ENCODE measurements at places on chromosomes 4 and X.

DNA sequence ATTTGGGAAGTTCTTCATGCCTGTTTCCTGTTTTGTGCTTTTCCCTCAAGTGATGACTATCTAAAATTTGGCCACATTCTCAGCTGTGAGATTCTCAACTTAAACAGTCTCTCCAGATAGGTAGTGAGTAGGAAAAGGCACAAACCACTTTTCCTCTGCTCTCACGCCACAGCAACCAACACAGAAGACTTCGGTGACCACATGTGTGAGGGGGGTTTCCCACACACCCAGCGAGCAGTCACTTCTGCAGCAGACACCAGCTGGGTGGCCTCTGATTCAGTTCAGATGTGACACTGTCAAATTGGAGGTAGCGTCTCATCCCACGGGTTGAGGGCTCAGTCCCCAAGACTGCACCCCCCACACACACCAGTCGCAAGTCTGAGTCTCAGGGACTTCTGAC lies 25.1 kb upstream of the CLDN34 start:
- DNase-seq: no peak

- peak; percentile 71 for DNase-seq
These were observed 196.8 kb upstream of the FAT1 start for GRCh38 chr4:186920483-186920882.

- DNase-seq: no peak
These were observed 131.2 kb upstream of the SMARCAD1 start for GRCh38 chr4:94076498-94076897.

GRCh38 chr4:8320386-8320750 lies 50.8 kb downstream of the HTRA3 start:
- no peak for DNase-seq

DNA sequence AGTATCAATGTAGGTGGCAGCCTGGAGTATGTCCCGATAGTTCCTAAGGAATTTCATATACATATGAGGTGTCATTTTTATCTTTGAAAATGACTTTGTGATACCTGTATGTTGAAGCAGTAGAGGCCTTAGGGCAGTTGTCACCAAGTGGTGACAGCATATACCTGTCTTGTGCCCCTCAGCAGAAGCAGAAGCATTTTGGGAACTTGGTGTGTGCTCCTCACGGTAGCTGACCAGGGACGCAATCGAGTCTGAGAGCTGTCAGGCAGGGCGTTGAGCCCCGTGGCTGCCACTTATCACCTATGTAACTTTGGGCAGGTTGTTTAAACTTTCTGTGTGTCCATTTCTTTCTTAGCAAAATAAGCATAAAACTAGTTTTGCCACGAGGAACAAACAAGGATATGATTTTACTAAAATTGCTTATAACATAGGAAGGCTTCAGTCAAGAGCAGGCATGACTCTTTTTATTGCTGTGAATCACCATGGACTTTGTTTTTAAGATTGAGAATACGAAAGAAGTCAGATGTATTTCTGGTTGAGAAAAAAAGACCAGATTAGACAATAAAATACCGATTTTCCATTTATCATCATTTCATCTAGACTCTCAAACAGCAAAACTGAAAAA lies 161.5 kb downstream of the CPE start:
- DNase-seq: no peak

- no peak for DNase-seq
These were observed 2.7 kb downstream of the GPRASP2 start for GRCh38 chrX:102714994-102715393.

GRCh38 chrX:142977128-142977914 lies 48.4 kb upstream of the SPANXN4 start:
- DNase-seq: no peak

DNA sequence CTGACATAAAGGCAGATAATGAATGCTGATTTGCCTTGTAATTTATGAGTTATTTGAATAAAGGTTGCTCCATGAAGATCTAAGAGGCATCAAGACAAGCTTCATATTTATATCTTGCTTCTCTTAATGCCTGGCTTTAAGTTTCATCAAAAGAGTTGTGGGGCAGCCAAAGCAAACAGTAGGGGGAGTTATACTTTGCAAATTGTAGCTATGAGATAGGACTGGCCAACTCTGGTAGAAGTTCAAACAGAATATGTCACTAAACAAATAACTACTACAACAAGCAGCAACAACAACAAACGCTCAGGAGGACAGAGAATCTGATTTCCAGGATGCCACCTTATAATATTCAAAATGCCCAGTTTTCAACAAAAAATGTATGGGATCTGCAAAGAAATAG lies 69.1 kb upstream of the PLAC1 start:
- peak; percentile 13 for DNase-seq

GRCh38 chr4:155974476-155974749 lies 20.7 kb upstream of the CTSO start:
- DNase-seq: no peak

GRCh38 chr4:3784454-3785291 lies 18.5 kb downstream of the ADRA2C start:
- DNase-seq: no peak

GRCh38 chr4:967113-968104 lies 6.0 kb downstream of the DGKQ start:
- DNase-seq: no peak

DNA sequence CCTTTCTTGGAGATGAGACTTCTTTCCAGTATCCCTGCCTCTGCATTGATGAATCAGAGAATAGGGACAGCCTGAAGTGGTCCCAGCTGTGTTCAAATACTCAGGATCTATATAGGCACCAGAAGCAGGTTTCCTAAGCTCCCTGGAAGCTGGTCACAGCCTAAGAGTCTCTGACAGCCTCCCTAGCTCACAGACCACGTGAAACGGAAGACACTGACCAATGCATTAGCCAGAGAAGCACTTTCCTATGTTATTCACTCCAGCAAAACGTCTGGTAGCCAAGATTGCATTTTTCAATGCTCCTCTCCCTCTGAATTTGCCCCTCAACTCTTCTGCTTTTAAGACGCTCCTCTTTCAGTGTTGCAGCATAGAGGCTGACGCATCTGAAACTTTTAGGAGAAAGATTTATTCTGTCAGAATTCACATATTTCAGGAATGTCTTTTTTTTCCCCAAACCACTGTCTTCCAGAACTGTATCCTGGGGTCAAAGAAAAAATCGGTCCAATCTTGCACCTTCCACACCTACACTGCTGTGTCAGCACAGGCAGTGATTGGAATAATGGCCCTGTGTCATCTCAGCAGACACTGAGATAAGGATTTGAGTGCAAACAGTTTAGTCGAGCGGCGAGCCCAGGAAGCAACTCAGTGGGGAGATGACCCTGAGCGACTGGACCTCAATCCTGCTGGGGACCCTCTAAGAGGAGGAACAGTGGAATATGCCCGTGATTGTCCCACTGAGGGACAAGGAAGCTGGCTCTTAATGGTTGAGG lies 109.4 kb downstream of the SMIM20 start:
- peak; percentile 53 for DNase-seq

DNA sequence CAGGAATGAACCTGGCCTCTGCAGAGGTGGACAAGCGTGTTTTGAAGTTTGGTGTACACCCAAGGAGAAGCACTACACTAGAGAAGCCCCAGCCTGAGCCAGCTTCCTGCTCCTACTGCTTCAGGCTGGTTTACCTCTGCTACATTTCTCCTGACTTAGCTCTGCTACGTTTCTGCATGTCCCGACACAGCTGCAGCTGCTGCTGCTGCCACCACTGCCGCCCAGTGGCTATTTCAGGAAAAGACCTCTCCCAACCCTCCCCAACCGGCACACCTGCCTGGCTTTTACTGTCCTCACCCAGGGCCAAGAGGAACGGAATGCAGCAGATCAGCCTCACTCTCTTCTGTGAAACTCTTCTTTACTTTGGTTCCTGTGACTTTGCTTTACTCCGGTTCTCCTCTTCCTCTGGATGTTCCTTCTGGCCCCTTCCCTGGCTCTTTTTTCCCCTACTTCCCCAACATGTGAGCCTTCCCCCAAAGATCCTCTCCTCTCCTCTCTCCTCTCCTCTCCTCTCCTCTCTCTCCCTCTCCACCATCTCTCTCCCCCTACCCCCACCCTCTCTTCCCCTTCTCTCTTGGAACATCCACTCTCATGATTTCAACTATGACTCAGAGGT lies 3.1 kb upstream of the P2RY4 start:
- peak; percentile 31 for DNase-seq

- peak; percentile 34 for DNase-seq
These were observed 1.1 kb upstream of the PGRMC2 start for GRCh38 chr4:128288689-128289106.

GRCh38 chrX:20802036-20802435 lies 535.3 kb upstream of the RPS6KA3 start:
- no peak for DNase-seq

DNA sequence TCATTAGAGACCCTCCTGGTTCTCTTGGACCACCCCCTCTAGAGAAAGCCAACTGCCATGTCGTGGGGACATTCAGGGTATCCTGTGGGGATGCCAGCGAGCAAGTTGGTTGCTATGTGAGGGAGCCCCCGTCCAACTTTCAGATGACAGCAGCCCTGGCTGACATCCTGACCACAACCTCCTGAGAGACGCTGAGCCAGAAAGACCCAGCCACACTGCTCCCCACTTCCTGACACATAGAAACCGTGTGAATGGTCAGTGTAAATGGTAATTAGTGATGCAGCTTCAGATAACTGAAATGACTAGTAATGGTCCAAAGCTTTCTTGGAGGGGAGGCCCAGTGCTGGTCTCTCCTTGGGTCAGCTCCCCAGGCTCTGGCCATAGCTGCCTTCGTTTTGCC lies 10.8 kb downstream of the CLCN4 start:
- no peak for DNase-seq

GRCh38 chr4:108777388-108777787 lies 14.5 kb upstream of the ETNPPL start:
- no peak for DNase-seq

DNA sequence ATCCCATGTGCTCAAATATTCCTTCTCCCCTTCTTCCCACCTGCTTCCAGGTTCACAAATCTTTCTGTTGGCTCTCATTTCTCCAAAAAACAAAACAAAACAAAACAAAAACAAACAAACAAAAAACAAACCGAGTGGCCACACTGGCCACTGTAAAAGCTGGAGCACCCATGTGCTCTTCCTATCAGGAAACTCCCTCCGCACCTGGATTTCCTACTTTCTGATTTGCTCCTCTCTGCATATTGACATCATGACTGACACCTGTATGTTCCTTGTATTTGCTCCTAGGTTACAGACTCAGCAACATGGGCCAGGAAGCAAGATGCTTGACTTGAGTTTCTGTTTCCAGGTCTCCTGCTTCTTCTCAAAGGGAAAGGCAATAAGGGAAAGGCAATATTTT lies 258.8 kb downstream of the GPC3 start:
- no peak for DNase-seq

DNA sequence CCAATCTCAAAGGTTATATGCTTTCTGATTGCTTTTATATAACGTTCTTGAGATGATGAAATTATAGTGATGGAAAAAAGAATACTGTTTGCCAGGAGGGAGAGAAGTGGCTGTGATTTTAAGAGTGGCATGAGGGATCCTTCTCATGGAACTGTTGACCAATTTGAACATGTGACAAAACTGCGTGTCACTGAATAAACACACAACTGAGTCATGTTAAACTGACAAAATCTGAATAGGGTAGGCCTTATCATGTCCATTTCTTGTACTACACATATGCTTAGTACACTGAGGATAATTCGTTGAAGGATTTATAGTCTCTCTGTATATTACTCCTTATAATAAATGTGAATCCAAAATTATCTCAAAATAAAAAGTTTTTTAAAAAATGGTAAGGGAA lies 22.2 kb upstream of the HSPA4L start:
- peak; percentile 1 for DNase-seq

DNA sequence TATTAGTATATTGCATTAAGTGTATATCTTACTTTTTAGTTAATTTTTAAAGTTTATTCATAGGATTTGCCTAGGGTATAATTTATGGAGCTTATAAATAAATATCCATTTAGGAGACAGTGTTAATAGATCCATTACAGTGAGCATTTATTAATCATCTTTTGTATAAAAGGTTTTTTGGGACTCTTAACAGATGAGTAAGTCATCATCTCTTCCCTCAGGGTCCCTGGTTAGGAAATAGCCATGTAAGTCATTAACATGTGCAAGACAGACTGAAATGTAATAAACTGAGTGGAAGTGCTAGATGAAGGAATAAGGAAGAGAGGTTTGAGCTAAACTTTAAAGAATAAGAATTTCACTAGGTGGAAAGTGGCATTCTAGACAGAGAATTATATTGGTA lies 69.2 kb downstream of the PAQR3 start:
- DNase-seq: no peak

DNA sequence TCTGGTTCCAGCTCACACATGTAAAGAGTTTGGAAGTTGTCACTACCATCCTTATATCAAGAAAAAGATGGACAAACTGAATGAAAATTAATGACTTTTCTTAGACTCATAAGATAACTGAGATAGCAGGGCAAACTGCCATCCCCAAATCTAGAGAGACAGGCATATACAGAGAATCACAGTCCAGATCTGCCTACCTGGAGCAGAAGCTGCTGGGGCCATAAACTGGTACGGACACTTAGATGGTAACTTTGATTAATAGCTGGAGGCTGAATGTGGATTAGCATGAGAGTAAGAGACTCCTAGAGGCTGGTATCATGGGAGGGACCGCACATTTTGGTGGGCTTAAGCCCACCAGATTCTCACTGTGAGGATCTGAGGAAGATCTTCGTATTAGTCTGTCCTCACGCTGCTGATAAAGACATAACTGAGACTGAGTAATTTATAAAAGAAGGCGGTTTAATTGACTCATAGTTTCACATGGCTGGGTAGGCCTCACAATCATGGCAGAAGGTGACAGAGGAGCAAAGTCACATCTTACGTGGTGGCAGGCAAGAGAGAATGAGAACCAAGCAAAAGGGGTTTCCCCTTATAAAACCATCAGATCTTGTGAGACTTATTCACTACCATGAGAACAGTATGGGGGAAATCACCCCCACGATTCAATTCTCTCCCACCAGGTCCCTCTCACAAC lies 10.8 kb upstream of the POLA1 start:
- no peak for DNase-seq

GRCh38 chr4:93646233-93646930 lies 182.2 kb upstream of the ATOH1 start:
- DNase-seq: no peak

DNA sequence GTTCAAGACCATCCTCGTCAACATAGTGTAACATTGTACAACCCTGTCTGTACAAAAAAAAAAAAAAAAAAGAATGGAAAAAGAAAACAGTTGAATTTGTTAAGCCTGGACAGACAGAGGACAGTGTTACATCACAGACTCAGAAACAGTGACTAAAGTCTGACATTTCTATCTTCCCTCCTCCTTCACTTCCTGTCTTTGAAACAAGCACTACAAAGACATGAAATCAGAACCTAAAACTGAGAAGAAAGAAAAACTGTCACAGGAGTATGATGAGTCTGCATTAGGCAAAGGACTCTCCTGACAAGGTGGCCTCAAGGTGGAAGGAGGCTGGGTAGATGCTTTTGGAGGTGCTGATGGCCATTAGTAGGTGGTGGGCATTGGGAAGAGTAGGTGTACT lies 126.7 kb downstream of the RBM47 start:
- DNase-seq: peak; percentile 29

GRCh38 chr4:90943311-90943710 lies 816.1 kb downstream of the CCSER1 start:
- no peak for DNase-seq

DNA sequence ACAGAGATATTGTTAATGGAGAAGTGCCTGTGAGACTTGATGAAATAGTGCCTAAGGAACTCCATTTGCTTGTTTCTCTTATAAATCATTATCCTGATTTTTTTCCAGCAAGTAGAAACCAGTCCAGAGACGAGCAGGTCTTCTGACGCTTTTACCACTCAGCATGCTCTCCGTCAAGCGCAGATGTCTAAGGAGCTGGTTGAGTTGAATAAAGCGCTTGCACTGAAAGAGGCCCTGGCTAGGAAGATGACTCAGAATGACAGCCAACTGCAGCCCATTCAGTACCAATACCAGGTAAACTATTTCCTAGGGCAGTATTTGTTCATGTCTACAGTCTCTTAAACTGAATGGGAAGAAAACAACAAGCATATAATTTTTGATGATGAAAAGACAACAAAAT lies 63.6 kb downstream of the KIF4A start:
- DNase-seq: no peak
